Effector memory CD4-positive, alpha-beta T cell (primary cell): ENCODE measurements at places on chromosomes 13 and 19.

DNA sequence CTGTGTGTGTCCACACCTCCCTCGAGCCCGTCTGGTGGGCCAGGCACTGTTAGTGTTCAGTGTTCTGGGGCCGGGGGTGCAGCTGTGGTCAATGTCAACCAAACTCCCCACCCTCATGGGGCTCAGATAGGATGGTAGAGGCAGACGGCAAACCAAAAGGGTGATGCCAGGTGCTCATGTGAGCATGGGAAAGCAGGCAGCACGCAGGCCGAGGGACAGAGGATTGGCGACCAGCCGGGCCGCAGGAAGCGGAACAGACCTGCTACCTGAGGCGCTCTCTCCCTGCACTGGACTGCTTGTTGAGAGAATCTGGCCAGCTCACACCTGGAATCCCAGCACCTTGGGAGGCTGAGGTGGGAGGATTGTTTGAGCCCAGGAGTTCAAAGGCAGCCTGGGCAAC is 29.1 kb downstream of the DHX34 start:
- H3K27me3 ChIP-seq: no peaks in the 10 kb centered on the region
- H3K36me3 ChIP-seq: peaks cover 66% of the 10 kb centered on the region
- H3K4me3 ChIP-seq: no peak overlapping the region

- no peaks in the 10 kb centered on the region for H3K27me3 ChIP-seq
- H3K4me1 ChIP-seq: no peaks in the 10 kb centered on the region
- H3K4me3 ChIP-seq: no peak overlapping the region
- no peak overlapping the region for H3K27ac ChIP-seq
Observed at GRCh38 chr13:102295316-102296048, 106.4 kb downstream of the FGF14 start.

DNA sequence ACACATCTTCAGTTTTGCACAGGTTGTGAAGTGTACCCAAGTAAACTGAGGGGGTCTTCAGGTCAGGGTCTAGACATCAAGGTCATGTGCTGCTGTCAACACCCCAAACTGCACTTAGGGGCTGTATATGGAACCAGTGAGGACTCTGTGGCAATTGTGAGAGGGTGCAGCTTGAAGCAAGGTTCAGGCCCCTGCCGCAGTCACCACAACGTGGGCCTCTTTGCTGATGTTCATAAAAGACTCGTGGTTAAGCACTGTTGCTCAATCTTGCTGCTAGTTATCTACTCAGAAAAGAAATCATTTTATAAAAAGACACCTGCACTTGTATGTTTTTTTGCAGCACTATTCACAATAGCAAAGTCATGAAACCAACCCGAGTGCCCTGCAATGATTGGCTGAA is 907.4 kb downstream of the UQCRFS1 start:
- no peak overlapping the region for H3K4me3 ChIP-seq
- H3K4me1 ChIP-seq: no peaks in the 10 kb centered on the region
- no peak for DNase-seq

DNA sequence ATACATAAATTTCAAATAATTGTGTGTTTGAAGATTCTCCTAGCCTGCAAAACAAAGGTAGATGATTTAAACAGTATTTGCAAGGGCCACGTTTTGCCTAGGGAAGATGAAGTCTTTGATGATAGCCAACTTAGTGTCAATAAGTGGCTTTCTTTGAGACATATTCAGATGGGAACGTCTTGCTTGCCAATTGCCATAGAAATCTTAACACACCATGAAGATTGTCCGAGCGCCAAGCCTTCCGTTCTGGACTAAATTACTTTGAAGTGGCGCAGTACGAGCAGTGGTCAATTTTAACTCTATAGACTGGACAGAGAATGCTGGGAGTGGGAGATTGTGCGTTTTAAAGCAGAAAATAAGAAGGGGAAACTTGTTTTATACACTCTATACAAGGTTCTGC is 9.9 kb downstream of the ZIC5 start:
- peaks cover 84% of the 10 kb centered on the region for H3K27me3 ChIP-seq
- H3K36me3 ChIP-seq: no peaks in the 10 kb centered on the region
- no peak for DNase-seq
- H3K4me3 ChIP-seq: no peak overlapping the region
- H3K4me1 ChIP-seq: peaks cover 23% of the 10 kb centered on the region
- no peak overlapping the region for H3K27ac ChIP-seq

DNA sequence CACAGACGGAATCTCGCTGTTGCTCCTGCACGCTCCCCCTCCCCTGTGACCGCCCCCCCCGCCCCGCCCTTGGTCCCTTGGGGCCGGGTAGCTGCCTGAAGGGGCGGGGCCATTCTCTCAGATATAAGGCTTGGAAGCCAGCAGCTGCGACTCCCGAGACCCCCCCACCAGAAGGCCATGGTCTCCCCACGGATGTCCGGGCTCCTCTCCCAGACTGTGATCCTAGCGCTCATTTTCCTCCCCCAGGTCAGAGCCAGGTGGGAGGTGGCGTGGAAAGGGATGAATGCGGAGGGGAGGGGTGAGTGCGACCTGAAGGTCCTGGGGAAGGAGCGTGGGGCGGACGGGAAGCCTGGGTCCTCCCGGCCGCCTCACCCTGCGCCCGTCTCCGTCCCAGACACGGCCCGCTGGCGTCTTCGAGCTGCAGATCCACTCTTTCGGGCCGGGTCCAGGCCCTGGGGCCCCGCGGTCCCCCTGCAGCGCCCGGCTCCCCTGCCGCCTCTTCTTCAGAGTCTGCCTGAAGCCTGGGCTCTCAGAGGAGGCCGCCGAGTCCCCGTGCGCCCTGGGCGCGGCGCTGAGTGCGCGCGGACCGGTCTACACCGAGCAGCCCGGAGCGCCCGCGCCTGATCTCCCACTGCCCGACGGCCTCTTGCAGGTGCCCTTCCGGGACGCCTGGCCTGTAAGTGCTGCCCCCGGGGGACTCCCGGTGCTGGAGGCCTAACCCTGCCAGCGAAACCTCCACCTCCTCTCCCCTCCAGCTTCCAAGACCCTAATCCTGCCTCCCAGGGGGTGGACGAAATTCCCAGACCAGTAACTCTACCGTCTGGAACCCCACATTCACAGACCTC is at the start of gene DLL3:
Gene DLL3, plus strand, starts transcription at position 150 of the 845 bp plus-strand sequence. Its CDS starts 28 bp downstream, at position 178.
- no peak for DNase-seq
- H3K4me3 ChIP-seq: peak within 1 kb of the TSS; percentile 20
- H3K27ac ChIP-seq: no peak within 1 kb of the TSS
- H3K36me3 ChIP-seq: no peaks in the 10 kb centered on the region
- peaks cover 21% of the 10 kb centered on the region for H3K4me1 ChIP-seq

DNA sequence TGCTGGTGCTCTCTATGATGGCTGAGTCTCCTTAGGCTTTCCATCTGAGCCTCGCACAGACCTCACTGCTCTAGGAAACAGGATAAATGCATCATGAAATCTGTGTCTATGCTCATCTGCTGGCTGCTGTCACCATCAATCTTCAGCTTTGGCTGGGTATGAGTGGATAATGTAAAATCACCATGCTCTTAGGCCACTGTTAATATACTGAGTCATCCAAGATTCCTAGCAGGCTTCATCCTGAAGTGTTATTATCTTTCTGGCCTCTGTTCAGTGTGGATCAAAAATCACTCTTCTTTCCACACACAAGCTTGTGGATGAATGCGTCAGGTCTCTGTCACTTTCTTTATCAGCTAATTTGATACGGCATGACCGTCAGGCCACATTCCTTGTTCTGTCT is 317.4 kb downstream of the NALCN start:
- no peaks in the 10 kb centered on the region for H3K4me1 ChIP-seq
- no peaks in the 10 kb centered on the region for H3K36me3 ChIP-seq
- no peak for DNase-seq
- no peaks in the 10 kb centered on the region for H3K27me3 ChIP-seq
- no peak overlapping the region for H3K27ac ChIP-seq
- no peak overlapping the region for H3K4me3 ChIP-seq

GRCh38 chr13:113351514-113352026 is 12.4 kb downstream of the GRTP1 start:
- H3K27ac ChIP-seq: no peak overlapping the region
- no peak overlapping the region for H3K4me3 ChIP-seq
- no peaks in the 10 kb centered on the region for H3K27me3 ChIP-seq
- H3K36me3 ChIP-seq: no peaks in the 10 kb centered on the region

GRCh38 chr19:8325454-8325853 is 4.2 kb downstream of the RPS28 start:
- peaks cover 22% of the 10 kb centered on the region for H3K4me1 ChIP-seq
- no peak for DNase-seq
- H3K4me3 ChIP-seq: no peak overlapping the region
- H3K36me3 ChIP-seq: peaks cover 17% of the 10 kb centered on the region

GRCh38 chr19:2154587-2155075 is 3.3 kb upstream of the AP3D1 start:
- no peaks in the 10 kb centered on the region for H3K27me3 ChIP-seq
- DNase-seq: no peak
- H3K4me3 ChIP-seq: no peak overlapping the region
- peaks cover 18% of the 10 kb centered on the region for H3K4me1 ChIP-seq
- no peak overlapping the region for H3K27ac ChIP-seq

GRCh38 chr13:21946964-21947363 is 276.1 kb downstream of the FGF9 start:
- H3K4me3 ChIP-seq: no peak overlapping the region
- no peak overlapping the region for H3K27ac ChIP-seq
- H3K27me3 ChIP-seq: no peaks in the 10 kb centered on the region
- no peaks in the 10 kb centered on the region for H3K36me3 ChIP-seq
- DNase-seq: no peak

GRCh38 chr19:18833849-18834643 is 2.3 kb downstream of the UPF1 start:
- peak overlapping the region; percentile 51 for H3K4me3 ChIP-seq
- peaks cover 42% of the 10 kb centered on the region for H3K4me1 ChIP-seq
- peaks cover 11% of the 10 kb centered on the region for H3K36me3 ChIP-seq
- DNase-seq: no peak

- no peak for DNase-seq
- H3K27me3 ChIP-seq: peaks cover 2% of the 10 kb centered on the region
- H3K36me3 ChIP-seq: no peaks in the 10 kb centered on the region
- no peak overlapping the region for H3K4me3 ChIP-seq
- H3K27ac ChIP-seq: no peak overlapping the region
Observed at GRCh38 chr13:112603641-112604225, 15.8 kb upstream of the TUBGCP3 start.

DNA sequence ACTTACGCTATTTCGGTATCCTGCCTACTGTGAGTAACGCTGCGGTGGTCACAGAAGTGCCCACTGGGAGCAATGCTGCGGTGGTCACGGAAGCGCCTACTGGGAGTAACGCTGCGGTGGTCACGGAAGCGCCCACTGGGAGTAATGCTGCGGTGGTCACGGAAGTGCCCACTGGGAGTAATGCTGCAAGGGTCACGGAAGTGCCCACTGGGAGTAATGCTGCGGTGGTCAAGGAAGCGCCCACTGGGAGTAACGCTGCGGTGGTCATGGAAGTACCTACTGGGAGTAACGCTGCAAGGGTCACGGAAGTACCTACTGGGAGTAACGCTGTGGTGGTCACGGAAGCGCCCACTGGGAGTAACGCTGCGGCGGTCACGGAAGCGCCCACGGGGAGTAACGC is 52.1 kb upstream of the SOX1 start:
- H3K4me1 ChIP-seq: no peaks in the 10 kb centered on the region
- H3K27ac ChIP-seq: no peak overlapping the region
- no peaks in the 10 kb centered on the region for H3K27me3 ChIP-seq
- H3K36me3 ChIP-seq: no peaks in the 10 kb centered on the region
- DNase-seq: no peak
- no peak overlapping the region for H3K4me3 ChIP-seq

DNA sequence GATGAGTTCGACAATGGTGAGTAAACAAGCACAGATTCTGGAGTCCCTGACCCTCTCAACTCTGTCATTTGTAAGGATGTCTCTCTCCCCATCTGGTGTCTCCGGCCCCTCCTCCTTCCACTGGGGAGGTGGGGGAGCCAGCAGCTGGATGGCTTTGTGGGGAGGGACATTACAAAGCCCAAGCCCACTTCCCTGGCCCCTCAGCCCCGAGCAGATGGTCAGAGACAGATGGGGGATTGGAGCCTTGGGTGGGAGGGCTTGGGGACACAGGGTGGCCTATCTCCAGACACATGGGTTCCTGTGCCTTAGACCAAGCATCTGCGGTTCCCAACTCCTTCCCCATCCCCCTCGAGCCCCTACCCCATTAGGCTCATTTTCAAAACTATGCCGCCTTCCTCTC is 2.5 kb downstream of the TIMM50 start:
- peaks cover 14% of the 10 kb centered on the region for H3K4me1 ChIP-seq
- no peak overlapping the region for H3K27ac ChIP-seq
- H3K36me3 ChIP-seq: peaks cover 22% of the 10 kb centered on the region

DNA sequence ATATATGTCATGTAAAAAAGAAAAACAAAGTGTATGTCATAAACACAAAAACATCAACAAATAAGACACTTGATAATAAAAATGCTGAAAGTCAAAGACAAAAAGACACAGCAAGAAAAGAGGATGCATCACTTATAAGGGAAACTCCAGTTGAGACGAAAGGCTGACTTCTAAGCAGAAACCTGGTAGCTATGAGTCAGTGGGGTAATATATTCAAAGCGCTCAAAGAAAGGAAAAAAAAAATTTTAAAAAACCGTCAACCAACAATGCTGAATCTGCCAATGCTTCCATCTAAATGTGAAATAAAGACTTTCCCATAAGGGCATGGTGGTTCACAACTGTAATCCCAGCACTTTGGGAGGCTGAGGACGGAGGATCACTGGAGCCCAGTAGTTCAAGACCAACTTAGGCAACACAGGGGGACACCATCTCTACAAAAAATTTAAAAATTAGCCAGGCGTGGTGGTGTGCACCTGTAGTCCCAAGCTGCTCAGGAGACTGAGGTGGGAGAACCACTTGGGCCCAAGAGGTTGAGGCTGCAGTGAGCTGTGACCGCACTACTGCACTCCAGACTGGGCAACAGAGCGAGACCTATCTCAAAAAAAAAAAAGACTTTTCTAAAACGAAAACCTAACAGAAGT is 24.0 kb downstream of the USP12 start:
- H3K27ac ChIP-seq: no peak overlapping the region
- DNase-seq: no peak
- H3K4me3 ChIP-seq: no peak overlapping the region
- H3K27me3 ChIP-seq: no peaks in the 10 kb centered on the region
- peaks cover 2% of the 10 kb centered on the region for H3K4me1 ChIP-seq
